ENCODE measurements at places on chromosomes 2 and 18.

- DNase-seq: no peak
These were observed 193.1 kb upstream of the UBE2E3 start for GRCh38 chr2:180787330-180787729.

- DNase-seq: no peak
These were observed 234.3 kb upstream of the HS6ST1 start for GRCh38 chr2:128552806-128553551.

DNA sequence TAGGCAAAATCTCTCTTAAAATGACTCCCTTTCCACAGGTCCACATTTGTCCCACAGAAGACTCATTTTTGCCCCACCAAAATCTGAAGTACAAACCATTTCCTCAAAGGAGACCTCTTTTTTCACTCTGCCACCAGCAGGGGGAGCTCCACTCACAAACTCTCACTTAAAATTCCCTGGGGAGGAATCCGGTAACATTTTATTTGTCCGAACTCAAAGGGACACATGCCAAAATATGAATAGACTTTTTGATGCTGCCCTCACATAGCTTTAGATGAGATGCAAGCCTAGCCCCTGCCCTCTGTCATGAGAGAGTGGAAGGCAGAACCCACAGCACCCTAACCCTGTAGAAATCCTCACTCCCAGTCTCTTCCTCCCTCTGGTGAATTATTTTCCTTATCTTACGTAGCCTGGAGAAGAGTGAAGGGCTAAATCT lies 57.1 kb downstream of the RMDN2 start:
- peak; percentile 8 for DNase-seq

- DNase-seq: no peak
These were observed 116.2 kb downstream of the STPG4 start for GRCh38 chr2:47038656-47039488.

DNA sequence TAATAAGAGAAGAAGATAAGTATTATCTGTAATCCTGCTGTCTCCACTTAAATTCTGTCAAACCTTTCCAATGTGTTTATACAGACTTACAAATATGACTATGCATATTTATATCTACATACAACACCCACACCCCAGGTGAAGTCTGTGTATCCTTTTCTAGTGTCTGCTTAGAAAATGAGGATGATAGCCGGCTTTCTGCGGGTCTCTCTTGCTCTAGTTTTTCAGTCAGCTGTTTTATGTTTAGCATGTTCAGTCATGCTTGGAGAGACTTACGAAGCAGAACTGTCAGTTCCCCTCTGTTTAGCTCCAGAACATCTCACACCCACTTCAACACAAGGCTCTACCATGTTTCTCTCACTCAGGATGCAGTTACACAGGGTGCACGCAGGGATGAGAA lies 137.3 kb upstream of the NFATC1 start:
- no peak for DNase-seq

GRCh38 chr18:55095584-55095983 lies 136.3 kb upstream of the CCDC68 start:
- no peak for DNase-seq

Data from T47D (cell line).